Activated naive CD4-positive, alpha-beta T cell treated with Interleukin-2 at 50 U/mL for 16 hours (primary cell): ENCODE measurements at places on chromosomes 1 and 21.
A peak's percentile ranks its signal among the peaks of the same experiment; 100 is the strongest.

GRCh38 chr1:244339073-244339692, 112.5 kb downstream of the ADSS2 start:
- DNase-seq, result no peak

DNA sequence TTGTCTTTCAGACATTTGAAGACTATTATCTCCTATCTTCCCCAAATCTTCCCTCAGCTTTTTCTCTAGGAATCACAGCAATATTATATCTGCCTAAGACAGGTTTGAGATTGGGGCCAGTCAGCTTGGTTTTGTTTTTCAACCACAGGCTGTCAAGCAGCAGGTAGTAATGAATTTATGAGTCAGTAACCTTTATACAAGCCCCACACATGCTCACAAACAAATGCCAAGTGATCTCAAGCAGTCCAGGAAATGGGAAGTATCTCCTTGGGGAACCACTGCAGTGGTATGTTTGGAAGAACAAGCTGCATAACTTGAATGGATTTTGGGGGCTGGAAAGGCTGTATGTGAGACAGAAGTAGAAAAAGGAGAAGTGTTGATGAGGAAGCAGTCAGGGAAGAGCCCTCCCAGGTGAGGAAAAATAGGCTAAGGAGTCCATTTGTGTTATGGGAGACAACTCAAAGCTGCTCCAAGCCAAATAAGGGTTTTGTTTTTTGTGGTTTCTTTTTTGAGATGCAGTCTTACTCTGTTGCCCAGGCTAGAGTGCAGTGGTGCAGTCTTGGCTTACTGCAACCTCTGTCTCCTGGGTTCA, 2.1 kb downstream of the DHDDS start:
- DNase-seq, result no peak

DNA sequence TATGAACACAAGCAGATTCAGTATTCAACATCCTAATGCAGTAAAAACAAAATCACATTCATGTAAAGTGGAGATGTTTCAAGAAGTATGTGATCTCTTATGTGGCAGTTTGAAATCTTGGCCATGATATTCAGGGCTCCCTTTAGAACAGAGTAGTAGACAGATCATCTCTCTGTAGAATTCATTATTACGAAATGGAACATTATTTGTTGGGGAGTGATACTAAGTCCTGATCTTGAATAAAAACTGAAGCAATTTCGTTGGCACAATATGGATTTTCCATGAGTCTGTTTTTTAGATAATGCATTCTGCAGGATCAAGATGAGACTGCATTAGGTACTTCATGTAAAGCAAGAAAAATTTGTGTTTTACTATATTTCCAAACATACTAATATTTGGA, 264.4 kb upstream of the NRIP1 start:
- no peak for DNase-seq

- no peak for DNase-seq
Observed at GRCh38 chr1:2881556-2881955, 80.1 kb upstream of the TTC34 start.

DNA sequence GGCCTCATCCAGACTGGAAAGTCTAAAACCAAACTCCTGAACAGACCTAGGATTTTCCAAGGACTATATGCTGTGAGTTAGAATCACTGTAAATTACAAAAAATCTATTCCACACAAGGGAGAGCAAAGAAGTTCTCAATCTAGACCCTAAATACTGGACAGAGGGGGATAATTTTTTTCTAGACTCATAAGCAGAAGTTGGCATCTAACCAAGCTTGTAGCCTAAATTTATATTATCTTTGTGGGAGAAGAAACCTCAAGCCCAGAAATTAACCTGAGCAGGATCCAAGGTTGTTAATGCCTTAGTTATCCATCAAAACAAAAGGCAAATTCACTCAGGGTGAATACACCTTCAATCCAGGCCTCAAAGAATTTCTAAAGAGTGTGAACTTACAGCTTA, 290.2 kb downstream of the SMYD3 start:
- no peak for DNase-seq

GRCh38 chr1:93607814-93608186, 73.8 kb downstream of the BCAR3 start:
- peak; percentile 63 for DNase-seq

GRCh38 chr1:163039707-163040093, 29.5 kb upstream of the RGS4 start:
- no peak for DNase-seq

DNA sequence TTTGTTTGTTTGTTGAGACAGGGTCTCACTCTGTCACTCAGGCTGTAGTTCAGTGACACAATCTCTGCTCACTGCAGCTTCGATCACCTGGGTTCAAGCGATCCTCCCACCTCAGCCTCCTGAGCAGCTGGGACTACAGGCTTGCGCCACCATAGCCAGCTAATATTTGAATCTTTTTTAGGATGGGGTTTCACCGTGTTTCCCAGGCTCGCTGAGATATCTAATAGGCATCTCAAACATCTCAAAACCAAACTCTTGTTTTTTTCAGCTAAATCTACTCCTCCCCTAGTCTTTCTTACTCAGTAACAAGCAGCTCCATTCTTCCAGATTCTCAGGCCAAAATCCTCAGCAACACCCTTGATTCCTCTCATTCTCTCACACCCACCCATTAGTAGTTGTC, 22.0 kb upstream of the SRRM1 start:
- no peak for DNase-seq
